ENCODE measurements at places on chromosomes 1 and 21.

DNA sequence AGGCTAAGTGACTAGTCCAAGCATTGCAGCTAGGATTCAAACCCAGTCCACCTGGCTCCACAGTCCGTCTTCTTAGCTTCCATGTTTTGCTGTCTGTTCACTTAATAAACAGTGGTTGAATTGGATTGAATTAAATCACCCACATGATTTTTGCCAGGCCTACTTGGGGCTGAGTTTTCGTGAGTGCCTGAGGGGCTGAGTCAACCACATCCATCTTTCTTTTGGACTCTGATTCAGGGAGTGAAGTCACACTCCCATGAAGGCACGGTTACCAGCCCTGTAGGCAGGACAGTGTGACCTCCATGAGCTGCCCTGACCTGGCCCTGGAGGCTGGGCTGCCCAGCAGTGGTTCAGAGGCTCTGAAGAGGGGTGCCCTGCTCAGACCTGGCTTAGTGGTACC lies 123.7 kb downstream of the ACTL8 start:
- no peak for DNase-seq

GRCh38 chr1:219269171-219269570 lies 95.5 kb downstream of the LYPLAL1 start:
- no peak for DNase-seq

DNA sequence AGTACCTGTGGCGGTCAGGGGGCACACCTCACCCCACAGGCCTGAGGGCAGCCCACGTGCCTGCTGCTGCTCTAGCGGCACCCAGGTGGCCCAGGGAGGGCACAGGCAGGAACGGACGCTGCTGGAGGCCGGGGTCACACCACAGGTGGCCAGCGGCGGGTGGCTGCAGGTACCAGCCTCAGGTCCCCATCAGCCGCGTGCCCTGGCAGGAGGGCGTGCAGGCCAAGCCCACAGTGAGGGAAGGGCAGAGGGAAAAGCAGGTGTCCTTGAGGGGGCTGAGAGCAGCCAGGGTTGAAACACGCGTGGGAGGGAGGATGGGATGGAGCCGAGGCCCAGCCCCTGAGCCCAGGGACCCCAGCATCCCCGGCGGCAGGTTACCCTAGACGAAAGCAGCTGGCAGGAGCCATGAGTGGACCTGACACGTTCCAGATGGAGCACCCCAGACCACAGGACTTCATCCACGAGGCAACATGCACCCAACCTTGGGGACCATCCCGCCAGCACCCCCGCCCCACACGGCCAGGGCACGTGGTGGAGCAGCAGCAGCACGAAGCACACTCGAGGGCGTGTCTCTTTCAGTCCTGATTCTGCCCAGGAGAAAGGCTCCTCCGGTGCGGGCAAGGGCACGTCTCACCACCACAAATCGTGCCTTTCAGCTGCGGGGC lies 3.7 kb downstream of the SLC19A1 start:
- DNase-seq, result no peak

DNA sequence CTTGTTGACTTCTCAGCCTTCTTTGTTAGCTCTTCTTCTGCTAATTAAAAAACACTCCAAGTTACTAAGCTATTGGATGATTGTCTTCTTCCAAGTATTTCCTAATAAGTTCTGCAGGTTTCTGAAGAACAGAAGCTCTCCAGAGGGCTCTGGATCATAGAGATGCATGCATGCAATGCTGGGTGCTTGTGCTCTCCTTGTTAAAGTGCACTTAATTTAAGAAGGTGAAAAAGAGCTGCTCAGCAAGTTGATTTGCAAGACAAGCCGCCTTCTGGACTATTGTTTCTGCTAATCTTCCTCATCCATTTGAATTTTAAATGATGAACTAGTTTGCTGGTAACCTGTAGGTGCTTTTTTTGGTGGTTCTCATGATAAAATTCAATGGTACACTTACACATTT lies 16.1 kb downstream of the RRP15 start:
- no peak for DNase-seq

DNA sequence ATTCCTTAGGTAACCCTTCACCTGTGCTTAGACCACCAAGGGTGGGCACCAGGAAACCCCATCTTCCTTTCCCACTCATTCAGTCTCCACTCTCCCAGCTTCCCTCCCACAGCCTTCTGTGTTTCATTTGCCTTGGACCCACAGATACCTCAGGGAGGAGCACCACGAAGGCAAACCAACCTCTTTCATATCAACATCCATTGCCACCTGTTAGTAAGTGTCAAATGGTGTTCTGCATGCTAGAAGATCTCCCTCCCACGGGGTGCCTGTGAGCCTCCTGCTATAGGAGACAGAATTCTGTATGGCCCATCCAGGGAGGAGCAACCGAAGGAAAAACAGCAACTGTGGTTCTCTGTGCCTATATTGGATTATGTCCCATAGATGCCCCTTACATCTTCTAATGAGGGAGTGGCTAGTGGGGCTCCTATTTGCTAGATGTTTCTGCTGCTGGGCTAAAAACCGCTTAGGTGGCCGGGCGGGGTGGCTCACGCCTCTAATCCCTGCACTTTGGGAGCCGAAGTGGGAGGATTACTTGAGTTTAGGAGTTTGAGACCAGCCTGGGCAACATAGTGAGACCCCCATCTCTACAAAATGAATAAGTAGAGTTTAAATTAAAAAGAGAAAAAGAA lies 25.6 kb upstream of the SCCPDH start:
- DNase-seq, result no peak

DNA sequence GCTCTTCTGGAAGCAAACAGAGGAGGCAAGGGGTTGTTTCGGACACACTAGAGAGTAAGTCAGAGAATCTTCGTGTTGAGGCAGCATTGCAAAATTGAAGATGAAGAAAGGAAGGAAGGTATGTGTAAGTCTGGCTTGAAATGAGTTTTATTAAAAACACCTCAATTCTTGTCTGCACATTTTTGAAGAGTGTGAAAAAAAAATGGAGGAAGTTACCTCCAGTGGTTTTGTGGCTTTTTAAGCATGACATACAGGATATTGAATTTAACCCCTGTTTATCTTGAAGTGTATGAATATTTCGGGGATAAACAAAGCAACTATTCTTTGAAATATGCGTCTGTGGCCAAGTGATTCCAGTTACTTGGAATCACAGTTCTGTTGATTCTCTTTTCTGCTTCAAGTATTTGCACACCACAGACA lies 203.2 kb upstream of the SGIP1 start:
- no peak for DNase-seq

DNA sequence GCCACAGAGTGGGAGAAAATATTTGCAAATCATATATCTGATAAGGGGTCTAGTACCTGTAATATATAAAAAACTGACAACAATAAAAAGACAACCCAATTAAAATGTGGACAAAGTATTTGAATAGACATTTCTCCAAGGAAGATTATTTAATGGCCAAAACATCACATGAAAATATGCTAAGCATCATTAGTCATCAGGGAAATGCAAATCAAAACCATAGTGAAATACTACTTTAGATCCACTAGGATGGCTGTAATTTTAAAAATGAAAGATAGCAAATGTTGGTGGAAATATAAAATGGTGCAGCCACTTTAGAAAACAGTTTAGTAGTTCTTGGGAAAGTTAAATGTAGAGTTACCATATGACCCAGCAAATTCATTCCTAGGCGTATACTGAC lies 118.7 kb upstream of the KIF26B start:
- no peak for DNase-seq

- DNase-seq, result no peak
These were observed 55.7 kb upstream of the SYNC start for GRCh38 chr1:32758177-32758794.

GRCh38 chr21:36486246-36486645 lies 6.3 kb upstream of the CLDN14 start:
- no peak for DNase-seq

DNA sequence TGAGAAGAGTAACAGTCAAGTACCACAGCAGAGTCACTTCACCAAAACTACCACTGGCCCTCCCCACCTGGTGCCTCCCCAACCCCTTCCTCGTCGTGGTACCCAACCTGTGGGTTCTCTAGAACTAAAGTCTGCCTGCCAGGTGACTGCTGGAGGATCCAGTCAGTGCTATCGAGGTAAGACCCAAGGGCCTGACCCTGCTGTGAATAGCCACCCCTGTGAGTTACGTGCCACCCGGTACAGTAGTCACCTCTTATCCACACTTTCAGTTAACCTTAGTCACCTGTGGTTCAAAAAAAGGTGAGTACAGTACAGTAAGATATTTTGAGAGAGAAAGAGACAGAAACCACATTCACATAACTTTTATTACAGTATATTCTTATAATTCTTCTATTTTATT lies 16.5 kb downstream of the TTF2 start:
- no peak for DNase-seq
